ENCODE measurements at places on chromosomes 5 and 9. TPM values are rescaled to one million over a fixed set of nuclear protein-coding genes. Genes with fewer than 3 reads are reported as not detected.

GRCh38 chr9:115162946-115163345, 45.0 kb upstream of the TNC start:
- DNase-seq = no peak

Gene GARIN3
- not detected for total RNA-seq

GRCh38 chr5:134411546-134412266, at the start of gene CDKN2AIPNL:
Gene CDKN2AIPNL (minus strand): TSS chr5:134411881. CDS start chr5:134411854, 27 bp downstream.
- peak; percentile 92 for DNase-seq

DNA sequence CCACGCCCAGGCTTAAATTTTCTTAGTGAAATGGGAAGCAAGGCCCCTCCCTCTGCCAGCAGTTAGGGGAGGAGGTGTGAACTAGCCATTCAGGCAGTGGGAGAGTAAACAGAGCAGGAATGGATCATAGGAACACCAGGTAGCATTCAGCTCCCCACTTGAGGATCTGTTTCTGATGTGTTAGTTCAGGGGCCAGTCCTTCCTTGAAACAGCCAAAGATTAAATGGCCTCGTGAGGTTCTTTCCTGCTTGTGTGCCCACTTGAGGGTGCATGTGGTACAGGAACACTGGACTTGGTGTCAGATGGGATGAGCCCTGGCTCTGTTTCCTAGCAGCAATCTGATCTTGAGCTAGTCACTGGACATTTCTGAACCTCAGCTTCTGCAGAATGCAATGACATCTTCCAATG, 21.2 kb downstream of the FAXDC2 start:
- peak; percentile 42 for DNase-seq

Gene RPL12
- total RNA-seq = 837 TPM

GRCh38 chr9:1400983-1401382, 350.8 kb downstream of the DMRT2 start:
- DNase-seq = no peak

Gene IL4
- total RNA-seq = not detected

Gene FXN
- total RNA-seq = 7.9 TPM

GRCh38 chr5:59588922-59589321, 304.6 kb downstream of the PDE4D start:
- DNase-seq = no peak

DNA sequence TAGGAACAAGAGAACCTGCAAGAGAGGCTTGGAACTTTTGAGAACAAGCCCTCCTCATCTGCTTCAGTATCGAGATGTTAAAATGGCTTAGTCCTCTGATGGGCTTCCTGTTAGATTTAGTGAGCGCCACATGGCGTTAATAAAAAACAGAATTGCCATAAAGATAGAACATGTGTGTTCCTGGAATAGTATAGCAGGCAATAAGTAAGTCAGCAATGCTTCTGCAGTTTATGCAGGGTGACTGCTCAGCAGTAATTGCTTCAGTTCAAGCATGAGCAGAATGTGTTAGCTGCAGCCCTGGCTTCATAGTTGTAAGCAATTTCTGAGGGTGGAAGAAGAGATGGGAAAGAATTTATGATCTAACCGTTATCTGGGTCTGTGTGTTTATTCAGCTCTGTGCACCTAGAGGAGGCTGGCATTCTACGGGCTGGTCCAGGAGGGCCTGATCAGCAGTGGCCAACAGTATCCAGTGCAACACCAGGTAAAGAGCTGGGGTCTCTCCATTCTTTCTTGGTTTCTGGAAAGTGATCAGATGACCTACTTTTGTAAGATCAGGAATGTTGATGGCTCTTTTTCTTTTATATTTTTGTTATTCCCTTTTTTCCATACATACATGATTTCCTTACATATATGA, 15.9 kb downstream of the PCDHAC2 start:
- no peak for DNase-seq

DNA sequence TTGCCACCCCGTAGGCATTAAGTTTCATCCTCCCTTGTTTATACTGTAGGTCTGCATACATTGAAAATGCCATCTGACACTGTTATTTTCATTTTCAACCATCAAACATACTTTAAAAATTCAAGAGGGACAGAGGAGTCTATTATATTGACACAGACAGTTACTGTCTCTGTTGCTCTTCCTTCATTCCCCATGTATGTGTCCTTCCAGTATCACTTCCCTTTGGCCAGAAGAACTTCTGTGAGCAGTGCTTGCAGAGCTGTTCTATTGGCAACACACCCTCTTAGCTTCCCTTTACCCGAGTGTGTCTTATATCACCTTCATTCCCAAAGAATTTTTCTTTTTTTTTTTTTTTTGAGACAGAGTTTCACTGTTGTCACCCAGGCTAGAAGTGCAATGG, 42.8 kb downstream of the RASGEF1C start:
- DNase-seq = no peak

DNA sequence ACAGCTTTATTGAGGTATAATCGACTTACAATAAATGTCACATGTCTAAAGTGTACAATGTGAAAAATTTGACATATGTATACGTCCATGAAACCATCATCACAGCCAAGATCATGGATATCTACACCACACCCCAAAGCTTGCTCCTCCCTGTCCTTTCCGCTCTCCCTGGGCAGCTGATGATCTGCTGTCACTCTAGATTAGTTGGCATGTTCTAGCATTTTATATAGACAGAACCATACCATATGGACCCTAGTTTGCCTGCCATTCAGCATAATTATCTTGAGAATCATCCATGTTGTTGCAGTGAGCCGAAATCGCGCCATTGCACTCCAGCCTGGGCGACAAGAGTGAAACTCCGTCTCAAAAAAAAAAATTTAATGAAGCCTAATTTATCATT, 42.5 kb downstream of the ERGIC1 start:
- DNase-seq = no peak

DNA sequence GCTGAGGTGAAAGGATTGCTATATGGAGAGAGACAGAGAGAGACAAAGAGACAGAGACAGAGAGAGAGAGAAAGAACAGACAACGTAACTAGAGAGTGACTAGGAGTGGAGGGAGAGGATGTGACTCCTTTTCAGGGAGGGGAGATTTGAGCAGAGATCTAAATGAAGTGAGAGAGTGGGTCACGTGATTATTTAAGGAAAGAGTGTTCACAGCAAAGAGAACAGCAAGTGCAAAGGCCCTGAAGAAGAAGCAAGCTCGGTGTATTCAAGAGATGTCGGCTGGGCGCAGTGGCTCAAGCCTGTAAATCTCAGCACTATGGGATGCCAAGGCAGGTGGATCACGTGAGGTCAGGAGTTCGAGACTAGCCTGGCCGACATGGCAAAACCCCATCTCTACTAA, 40.9 kb upstream of the CTNNA1 start:
- no peak for DNase-seq

DNA sequence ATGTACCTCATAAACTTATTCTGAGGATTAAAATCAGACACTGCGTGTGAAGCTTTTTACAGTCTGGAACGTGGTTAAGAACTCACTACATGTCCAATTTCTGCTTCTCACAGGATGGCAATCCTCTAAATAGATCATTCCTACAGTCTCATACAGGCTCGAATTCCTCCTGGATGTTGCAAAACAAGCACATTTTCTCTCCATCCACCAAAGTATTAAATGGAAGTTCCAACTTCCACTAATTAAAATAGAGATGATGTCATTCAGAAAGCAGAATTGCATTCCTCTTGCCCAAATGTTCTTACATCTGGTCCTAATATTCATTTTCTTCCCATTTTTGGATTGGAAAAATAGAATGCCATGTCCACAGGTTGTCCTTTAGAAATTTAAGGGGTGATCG, 145.5 kb upstream of the PCA3 start:
- DNase-seq = no peak

Gene SPATA31C1
- not detected for total RNA-seq

DNA sequence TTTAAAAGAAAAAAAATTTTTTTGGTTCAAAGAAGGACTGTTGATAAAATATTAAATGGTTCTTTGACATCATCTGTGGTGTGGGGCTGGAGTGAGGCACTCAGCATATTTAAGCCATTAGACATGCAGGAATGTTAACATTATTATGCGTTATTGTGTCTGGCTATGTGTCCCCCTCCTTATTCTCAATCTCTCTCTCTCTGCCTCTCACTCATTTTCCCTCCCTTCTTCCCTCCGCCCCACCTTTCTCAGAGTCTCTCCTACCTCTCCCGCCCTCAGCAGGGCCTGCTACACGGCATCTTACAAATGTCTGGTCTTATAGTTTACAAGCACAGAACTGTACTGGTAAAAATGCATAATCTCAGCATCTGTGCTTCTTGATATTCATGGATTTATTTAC, 287.8 kb upstream of the TMEM161B start:
- no peak for DNase-seq

DNA sequence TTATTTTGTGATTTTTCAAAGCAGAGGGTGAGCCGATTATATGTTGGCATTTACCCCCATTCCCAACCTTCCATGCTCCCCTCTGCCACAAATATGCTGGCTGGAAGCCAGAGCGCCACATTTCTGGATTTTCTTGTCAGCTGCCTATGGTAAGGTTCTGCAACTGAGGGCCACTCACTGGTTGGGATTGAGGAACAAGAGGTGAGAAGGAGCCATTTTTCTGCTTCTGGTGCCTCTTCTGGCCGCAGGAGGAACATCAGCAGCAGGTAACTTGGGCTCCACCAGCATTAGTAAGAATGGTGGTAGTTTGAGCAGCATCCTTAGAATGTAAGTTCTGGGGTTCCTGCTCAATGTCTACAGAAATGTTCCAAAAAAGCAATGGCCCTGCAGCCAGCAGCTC, 159.5 kb upstream of the MAST4 start:
- no peak for DNase-seq

DNA sequence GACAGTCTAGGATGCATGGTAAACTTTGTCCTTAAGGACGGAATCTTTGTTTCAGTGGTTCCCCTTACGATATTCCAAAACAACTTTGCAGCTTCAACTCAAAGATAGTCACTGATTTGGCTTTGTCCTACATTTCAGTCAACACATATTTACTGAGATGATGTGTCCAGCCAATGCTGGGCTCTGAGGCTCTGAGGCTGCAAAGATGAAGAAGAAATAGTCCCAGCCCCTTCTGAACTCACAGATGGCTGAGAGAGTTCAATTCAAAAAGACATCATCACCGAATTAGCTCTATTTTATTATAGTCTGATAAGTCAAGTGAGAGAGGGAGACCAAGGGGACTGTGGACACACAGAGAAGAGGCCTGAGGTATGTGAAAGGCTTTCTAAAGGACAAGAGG, 544.0 kb downstream of the ACTL7B start:
- DNase-seq = no peak

Gene OR1J2
- not detected for total RNA-seq

GRCh38 chr9:2144619-2145018, 129.5 kb downstream of the SMARCA2 start:
- DNase-seq = no peak

DNA sequence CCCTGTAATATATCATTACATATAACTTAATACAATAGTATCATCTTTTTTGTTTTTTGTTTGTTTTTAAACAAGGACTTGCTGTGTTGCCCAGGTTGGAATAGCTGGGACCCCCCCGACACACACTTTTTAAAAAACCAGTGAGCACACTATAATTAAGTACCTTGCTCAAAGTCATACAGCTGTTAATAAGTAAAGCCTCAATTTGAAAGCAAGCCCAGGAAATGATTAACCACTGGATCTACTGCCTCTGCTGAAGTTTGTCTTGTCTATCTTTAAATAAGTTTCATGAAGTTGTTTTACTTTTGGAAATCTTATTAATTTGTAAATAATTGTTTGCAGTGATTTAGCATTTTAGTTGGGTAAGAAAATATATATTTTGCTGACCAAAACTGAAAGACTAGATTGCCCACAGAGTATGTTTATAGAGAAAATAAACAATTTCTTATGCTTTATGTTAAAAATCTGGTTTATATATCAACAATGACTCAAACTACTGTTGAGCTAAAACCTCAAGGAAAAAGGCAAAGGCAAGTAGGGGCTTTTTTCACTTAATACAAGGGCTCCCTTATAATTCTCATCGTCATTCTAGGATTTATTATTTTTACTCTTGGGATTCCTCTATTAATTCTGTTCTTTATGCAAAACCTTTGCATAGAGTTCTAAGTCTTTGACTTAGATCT, 5.8 kb upstream of the CARNMT1 start:
- DNase-seq = no peak

Gene DDX4
- not detected for total RNA-seq

Gene MOB3B
- total RNA-seq = 47.1 TPM
